Fibroblast of pulmonary artery (primary cell): ENCODE measurements at places on chromosomes 5 and 9.

DNA sequence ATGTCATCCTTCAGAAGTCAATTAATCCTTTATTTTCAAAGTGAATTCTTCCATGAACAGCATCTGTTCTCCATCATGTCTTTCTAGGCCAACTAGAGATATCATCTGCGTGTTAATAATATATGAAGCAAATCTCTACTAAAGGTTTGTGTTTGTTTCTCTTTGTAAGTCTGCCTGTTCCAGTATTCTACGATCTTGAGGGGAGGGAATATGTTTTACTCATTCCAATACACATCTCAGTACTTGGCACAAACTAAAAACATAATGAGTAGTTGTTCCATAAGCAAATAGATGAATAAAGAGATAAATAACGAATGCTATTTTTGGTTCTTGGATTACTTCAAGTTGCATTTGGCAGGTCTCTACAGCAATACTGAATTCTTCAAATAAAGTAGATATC, 470.7 kb upstream of the GRIN3A start:
- no peak for DNase-seq

DNA sequence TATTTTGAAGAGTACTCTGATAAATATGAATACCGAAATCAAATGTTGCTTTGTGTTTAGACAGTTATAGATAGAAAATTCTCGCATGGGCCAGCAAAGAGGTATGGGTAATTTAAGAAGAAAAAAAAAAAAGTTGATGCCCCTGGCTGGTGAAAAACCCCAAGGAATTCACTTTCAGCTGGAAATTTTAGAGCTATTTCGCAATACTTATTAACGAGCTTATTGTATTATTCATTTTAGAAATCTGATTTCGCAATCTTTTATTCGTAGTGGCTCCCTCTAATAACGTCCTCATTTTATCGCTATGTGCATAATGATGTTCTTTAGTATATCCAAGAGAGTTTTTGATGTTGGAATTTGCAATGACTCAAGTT, 18.5 kb upstream of the FER start:
- DNase-seq, result no peak

DNA sequence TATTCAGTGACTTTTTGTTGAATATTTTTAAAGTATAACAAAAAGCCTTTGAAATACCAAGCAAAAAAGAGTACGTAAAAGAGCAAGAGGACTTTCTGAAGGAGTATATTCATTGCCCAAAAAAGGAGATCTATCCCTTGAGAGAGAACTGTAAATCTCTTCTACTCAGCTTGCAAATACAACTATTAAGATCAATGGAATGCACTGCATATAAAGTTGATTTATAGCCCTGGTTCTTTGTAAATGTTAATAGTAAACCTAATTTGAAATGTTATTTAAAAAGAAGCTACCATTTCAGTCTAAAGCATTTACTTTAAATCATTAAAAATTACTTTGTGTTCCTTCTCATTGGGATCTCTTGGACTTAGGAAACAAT, 168.1 kb downstream of the PDE4D start:
- DNase-seq, result no peak

DNA sequence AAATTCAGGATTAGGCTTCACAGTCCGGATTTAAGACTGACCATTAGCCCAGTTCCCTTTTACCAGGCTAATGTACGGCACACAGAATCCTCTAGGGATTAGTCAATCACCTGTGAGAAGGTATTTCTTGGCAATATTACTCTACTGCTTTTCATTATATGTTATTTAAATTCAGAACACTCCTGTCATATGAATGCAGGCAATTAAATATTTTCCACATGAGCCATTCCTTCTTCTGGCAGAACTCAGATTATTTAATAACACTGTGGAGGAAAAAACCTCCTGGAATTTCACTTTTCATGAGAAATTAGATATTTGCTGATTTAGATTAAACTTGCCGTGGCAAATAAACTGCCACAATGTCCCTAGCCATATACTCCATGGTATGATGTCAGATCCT, 1357.5 kb upstream of the C9orf72 start:
- no peak for DNase-seq

- DNase-seq, result no peak
Measured at GRCh38 chr9:96574455-96574854, 45.2 kb downstream of the CDC14B start.

GRCh38 chr5:102277144-102277543, 18.9 kb downstream of the SLCO4C1 start:
- DNase-seq, result no peak
